Activated naive CD4-positive, alpha-beta T cell treated with anti-CD3 and anti-CD28 coated beads, Interleukin-2, amount 10 ng/mL, durations not matched to agents 5 hours and 36 hours (primary cell): ENCODE measurements at places on chromosomes 13 and 19. TPM values are rescaled to one million over a fixed set of nuclear protein-coding genes. Genes with fewer than 3 reads are reported as not detected.

Gene ZNF737
- 18.7 TPM for total RNA-seq

Gene KLK4
- not detected for total RNA-seq

Gene C13orf46
- total RNA-seq = 7.9 TPM

Gene RASIP1
- 0.14 TPM for total RNA-seq

Gene DOHH
- total RNA-seq = 10.2 TPM

Gene ZNF829
- 5.9 TPM for total RNA-seq

Gene GRK1
- not detected for total RNA-seq

Gene LILRA2
- total RNA-seq = 0.23 TPM

Gene GALP
- not detected for total RNA-seq

Gene ZNF470
- total RNA-seq = 4.5 TPM

Gene FAM216B
- not detected for total RNA-seq

Gene CYP4F8
- not detected for total RNA-seq

Gene ELANE
- not detected for total RNA-seq

Gene SYCN
- not detected for total RNA-seq

Gene PSG3
- total RNA-seq = not detected

Gene PTPRS
- not detected for total RNA-seq

Gene IGFL3
- total RNA-seq = not detected
